ENCODE measurements at places on chromosomes 2 and 18.

DNA sequence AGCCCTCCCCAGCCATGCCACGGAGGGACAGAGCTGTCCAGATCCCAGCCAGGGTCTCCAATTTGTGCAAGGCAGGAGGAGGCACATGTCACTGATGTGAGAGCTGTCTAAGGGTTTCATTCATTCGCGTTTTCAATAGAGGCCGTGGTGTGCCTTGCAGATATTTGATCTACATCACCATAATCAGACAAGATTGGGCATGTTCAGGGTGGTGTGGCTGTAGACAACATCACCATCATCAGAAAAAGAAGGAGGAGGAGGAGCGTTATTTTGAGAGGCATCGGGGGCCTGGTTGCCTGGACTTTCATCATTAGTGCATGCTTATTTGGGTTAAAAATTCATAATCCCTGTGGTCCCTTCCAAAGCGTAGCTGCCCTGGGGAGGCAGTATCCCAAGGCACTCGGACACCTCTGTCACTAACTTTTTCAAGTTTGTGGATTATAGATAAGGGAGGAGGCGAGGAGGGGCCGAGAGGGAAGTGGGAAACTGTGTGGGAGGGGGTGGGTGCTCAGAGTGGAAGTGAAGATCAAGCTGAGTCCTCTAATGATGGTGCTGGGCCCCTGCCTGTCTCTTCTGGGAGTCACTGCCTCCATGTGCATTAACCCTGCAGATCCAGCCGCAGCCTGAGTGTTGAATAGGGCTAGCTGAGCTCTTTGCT lies 194.1 kb downstream of the CTIF start:
- DNase-seq: no peak

- DNase-seq: no peak
These were observed 97.6 kb downstream of the TEX51 start for GRCh38 chr2:126996378-126996699.

GRCh38 chr2:165573534-165574461 lies 104.3 kb downstream of the CSRNP3 start:
- DNase-seq: peak; percentile 8

DNA sequence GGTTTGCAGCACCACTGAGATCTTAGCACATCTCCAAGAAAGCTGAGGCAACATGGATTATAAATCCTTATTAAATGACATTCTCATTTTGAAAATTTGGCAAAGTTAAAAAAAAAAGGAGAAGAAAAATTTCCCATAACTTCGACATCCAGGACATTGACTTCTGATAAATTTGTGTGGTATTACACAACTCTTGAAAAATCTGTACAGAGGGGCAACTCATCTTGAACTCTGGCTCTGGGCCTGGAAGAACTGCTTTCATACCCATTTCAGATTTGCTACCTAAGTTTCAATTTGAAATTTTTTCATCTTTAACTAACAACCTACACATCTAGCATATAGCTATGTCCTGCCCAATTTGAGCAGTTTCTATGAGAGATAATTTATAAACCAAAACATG lies 118.0 kb upstream of the UGP2 start:
- DNase-seq: peak; percentile 40

DNA sequence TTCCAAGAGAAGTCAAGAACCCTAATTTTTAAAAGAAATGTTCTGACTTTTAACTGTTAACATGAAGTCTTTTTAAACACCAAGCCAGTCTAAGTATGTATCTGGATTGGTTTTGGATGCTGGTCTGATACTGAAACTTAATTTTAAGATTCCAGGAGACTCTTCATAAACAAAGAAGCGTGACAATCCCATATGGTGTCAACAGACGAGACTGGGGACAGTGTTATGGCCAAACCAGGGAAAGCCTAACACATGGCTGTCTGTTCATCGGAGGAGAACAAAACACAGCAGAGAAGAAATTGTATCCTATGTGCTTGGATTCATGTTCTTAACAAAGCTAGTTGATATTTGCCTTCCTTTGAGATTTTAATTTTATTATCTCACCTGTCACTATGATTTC lies 80.5 kb upstream of the UPP2 start:
- DNase-seq: no peak

GRCh38 chr2:178327516-178327915 lies 123.5 kb downstream of the PRKRA start:
- no peak for DNase-seq

DNA sequence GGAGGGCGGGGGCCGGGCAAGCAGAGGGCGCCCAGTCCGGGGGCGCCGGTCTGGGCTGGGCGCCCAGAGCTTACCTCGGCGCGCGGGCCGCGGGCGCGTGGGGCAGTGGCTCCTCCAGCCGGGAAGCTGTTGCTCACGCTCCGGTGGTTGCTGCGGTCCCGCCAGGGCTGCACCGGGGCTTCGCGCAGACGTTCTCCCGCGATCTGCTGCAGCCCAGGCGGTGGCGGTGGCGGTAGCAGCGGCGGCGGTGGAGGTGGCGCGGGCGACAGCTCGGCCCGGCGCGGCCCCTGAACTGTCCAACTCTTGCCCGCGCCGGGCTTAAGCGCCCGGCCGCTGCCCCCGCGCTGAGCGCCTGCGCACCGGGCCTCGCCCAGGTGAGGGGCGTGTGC lies 391 bp downstream of the ZNF385B start:
- DNase-seq: peak; percentile 14

DNA sequence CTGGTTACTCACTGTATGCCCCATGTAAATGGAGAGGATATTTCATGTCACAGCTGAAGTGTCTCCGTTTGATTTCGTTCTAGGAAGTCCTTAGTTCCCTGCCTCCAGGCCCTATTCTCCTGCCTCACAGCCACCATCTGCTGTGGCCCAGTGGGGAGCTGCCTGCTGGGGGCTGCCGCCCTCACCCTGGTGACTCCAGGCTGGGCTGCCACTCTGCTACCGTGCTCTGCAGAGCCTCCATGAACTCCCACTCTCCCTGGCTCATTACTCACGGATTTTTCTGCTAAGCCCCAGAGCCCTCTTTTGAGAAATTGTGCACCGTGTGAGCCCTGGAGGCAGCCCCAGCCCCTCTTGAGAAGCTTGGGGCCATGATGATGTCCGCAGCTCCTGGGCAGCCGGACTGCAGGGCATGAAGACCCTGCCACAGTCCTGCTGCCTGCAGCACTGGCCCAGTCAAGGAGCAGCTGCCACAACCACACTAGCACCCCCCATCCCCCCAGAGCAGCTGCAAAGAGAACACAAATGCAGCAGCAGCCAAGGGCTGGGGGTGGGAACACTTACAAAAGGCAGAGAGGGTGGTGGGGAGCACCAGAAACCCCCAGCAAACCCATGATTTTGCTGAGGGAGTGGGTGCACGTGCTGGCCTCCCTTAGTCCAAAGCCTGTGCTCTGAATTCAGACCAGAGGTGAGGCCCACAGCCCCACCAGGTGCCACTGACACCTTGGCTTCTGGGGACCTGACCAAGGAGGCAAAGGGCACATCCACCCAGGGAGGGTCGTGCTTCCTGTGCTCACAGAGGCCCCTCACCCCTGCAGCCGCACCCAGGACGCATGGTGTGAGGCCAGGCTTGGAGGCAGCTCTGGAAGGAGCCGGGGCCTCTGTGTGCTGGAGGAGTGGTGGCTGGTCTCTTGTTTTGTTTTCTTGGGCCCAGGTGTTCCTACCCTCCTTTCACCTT lies 270.2 kb upstream of the RAB6C start:
- DNase-seq: no peak

DNA sequence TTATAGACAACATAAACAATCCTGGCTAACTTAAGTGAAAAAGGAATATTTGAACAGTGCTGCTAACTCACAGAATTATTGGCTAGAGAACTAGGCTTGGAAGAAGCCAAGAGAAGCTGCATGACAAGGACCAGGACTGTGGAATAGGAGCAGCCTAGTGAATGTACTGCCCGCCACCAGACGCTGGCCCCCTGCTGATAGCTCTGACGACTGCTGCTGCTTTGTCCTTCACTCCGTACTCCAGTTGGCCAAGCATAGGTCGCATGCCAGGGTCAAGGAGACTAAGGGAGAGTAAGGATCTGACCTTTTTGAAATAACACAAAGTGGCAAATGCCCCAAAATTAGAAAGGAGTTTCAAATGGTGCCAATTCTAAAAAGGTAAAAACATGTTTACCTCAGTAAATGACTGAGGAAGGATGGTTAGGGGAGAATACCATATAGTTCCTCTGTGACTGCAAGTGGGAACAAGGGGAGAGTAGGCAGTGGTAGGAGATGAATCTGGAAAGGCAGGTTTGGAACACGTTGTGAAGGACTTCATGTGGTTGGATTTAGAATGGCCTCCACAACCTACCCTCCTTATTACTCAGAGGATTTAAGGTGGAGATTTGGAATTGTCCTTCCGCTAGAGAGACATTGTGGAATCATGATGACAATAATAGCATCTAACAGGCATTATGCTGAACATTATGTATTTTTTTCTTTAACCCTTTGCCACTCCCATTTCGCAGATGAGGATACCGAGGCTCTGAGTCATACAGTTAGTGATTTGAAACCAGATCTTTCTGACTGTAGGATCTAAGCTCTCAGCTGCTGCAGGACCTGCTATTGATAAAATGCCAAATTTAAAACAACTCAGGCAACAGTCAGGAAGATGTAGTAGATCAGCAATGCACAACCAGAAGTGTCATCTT lies 19.5 kb downstream of the STRADB start:
- peak; percentile 81 for DNase-seq

GRCh38 chr2:70014959-70015358 lies 53.5 kb upstream of the ASPRV1 start:
- no peak for DNase-seq

GRCh38 chr2:6860296-6860695 lies 5.4 kb downstream of the CMPK2 start:
- DNase-seq: no peak
